ENCODE measurements at places on chromosomes 13 and 19.

DNA sequence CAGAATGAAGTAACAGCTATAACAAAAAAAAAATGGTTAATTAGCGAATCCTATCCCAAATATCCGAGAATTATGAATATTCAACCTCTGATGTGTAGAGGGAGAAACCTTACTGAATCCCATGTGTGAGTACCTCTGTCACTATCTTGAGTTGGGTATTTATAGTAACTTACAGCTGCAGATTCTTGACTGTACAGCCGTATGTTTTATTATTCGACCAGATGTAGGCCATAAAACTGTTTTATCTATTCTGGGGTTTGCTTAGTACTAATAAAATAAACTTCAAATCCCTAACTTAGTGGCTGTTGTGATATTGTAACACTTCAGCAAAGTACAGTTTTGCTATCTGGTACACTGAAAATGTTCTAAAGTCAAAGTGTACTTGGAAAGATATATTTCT lies 120.0 kb downstream of the EFNB2 start:
- DNase-seq: peak; percentile 5

- no peak for DNase-seq
Observed at GRCh38 chr13:70732611-70733010, 624.4 kb upstream of the KLHL1 start.

GRCh38 chr13:108087810-108088209 lies 127.5 kb downstream of the LIG4 start:
- no peak for DNase-seq

GRCh38 chr19:18029617-18030338 lies 21.8 kb downstream of the ARRDC2 start:
- DNase-seq: peak; percentile 80

GRCh38 chr13:25335856-25336255 lies 34.4 kb downstream of the NUP58 start:
- no peak for DNase-seq

- DNase-seq: no peak
Observed at GRCh38 chr19:1913781-1914577, 8.8 kb downstream of the ADAT3 start.
